ENCODE measurements at places on chromosomes 1 and 21.

GRCh38 chr1:201376464-201377374 lies 761 bp downstream of the TNNT2 start:
- DNase-seq: no peak

- peak; percentile 11 for DNase-seq
Observed at GRCh38 chr1:200302192-200302920, 107.5 kb downstream of the ZNF281 start.

DNA sequence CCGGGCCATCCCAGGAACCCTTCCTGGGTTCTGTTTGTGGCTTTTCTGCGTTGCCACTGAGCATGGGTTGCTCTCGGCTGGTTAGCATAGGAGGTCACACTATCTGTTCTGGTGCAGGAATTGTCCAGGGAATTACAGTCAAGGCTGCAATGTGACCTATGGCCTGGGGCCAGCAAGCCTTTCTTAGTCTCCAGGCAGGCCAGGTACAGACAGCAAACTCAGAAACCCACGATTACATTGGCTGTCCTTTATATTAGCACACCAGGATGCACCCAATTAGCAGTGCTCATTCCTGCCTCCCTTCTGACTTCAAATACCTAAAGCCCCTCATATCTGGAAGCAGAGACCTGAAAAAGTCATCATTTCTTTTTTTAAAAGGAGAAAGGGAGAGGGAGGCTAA lies 55.2 kb downstream of the CD247 start:
- DNase-seq: no peak

DNA sequence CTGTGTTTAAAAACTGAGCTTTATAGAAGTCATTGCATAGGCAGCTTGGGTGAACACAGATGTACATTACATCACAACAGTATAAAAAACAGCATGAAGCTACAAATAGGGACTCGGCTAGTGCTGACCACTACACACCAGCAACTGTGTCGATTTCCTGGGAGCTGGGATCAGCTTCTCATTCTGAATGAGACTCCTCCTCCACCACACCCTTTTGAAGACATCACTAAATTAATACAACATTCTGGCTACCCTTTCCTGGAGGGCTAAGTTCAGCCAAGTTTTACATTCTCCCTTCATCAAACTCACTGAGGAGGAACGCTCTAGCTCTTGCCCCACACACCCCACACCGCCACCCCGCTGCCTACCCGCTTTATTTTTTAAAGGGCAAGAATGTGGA lies 102.7 kb downstream of the ERG start:
- no peak for DNase-seq
